GM12891 (cell line): ENCODE measurements at places on chromosomes 3 and 15.

DNA sequence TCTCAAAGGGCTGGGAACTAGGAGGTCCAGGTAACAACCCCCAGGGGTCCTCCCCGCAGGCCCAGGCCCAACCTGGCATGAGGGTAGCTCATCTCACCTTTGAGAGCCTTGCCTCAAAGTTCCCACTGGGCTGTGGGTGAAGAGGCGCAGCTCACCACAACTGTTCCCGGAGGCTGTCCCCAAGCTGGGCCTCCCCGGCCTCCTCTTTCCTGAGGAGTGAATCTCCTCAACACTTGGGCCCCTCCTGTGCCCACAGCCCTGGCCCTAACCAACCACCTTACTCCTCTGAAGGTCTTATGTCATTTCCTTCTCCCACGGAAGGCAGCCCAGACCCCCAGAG, 27.5 kb upstream of the CORO2B start:
- DNase-seq = no peak

GRCh38 chr3:18830087-18830486, 318.2 kb upstream of the KCNH8 start:
- DNase-seq = no peak

GRCh38 chr3:133237380-133237779, 162.5 kb upstream of the BFSP2 start:
- DNase-seq = no peak

- no peak for DNase-seq
Measured at GRCh38 chr3:60528651-60529050, 722.6 kb downstream of the FHIT start.

DNA sequence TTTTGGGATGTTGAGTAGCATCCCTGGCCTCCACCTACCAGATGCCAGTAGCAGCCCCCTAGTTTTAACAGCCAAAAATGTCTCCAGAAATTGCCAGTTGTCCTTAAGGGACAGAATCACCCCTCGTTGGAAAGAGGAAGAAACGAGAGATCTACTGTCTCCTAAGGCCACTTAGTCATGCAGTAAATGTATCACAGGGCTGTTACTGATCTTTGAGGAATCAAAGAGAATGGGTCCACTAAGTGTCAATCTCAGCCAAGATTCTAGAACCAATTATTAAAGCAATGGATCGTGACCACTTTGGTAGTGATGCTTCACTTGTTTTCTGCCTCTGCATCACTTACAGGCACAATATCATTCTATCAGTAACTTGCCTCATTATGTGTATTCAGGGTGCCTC, 26.4 kb downstream of the POLG start:
- DNase-seq = no peak

DNA sequence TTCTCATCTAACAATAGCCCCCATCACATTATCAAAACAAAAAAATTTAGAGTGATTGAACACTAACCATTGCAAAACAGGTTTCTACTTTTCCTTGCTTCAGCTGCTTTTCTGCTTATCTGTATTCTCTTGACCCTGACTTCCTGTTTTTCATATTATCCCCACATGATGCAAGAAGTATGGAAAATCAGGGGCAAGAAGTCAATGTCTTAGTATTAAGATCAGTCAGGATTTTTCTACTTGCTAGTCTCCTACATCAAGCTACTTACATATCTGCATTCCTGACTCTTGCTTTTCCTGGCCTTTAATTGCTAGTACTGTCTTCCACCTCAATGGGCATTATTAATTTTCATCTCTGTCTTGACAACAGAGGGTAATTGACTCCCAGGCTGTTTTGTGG, 300.2 kb downstream of the OTOL1 start:
- no peak for DNase-seq

DNA sequence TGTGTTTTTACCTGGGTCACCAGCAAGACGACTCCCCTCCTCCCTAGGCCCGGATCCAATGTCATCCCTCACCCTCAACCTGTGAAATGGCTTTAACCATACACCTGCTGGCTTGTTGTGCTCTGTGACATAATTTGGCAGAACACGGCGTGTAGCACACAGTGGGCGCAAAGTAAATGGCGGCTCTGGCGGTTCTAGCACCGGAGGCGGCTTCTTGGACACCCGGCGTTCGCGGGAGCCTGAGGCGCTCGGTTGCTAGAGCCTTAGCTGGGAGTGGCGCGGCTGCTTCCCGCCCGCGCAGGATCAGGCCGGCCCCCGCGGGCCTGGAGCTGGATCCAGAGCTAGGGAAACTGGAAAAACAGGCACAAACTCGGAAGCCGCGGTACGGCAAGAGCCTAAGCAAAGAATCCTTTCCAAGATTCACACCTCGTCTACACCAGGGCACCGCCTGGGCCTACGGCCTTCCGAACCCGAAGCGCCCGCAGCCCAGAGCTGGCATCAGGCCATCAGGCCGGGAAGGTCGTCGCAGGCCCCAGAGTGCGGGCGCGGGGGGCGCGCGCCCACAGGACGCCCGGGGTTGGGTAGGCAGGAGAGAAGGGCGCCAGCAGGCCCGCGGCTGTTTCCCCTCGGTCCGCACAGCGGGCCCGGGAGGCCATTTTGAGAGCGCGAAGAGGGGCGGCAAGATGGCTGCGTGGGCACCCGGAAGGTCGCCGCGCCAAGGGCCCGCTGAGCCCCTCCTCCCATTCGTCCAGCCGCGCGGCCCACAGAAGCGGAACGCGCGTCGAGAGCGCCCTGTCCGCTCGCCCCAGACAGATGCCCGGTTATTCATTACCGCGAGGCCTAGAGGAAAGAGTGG, 43.9 kb upstream of the POLG start:
- no peak for DNase-seq

- peak; percentile 62 for DNase-seq
Measured at GRCh38 chr3:113606539-113607218, 74.3 kb downstream of the SIDT1 start.

DNA sequence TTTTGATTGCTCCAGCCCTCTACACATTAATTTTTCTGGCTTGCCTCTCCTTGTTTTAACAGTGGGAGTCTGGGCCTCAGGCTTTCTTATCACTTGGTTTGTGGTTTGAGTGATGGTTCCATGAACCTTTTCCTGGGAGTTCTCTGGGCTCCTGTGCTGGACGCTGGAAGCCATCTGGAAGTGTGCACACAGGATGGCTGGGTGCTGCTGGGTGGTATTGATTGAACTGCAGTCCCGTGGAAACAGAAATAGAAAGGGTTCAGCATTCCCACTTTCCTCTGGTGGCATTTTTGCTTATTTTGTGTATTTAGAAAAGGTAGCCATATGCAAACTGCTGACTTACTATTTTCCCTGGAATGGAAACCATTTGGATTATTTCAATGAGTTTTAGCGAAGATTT, 25.6 kb downstream of the MITF start:
- DNase-seq = no peak

- DNase-seq = no peak
Measured at GRCh38 chr3:22729981-22730380, 473.1 kb upstream of the UBE2E2 start.

- no peak for DNase-seq
Measured at GRCh38 chr3:187024536-187025226, 94.4 kb downstream of the ST6GAL1 start.

- no peak for DNase-seq
Measured at GRCh38 chr3:87828046-87828445, 230.8 kb downstream of the CGGBP1 start.

DNA sequence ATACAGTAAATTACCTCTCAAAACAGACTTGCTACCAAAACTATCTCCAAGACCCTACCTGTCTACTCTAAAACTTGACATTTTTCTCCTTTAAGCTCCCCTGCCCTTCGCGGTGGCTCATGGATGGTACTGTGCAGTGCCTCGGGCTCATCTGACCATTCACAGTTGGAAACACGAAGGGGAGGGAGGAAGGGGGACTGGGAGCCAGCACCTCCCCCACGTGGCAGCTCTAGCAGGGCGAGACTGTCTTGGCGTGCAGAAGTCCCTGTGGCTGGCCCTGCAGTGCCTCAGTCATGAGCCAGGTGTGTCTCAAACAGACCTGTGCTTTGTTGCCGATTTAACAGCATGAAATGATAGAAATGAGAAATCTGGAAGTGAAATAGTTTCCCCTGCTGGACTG, 372.0 kb downstream of the GABRG3 start:
- no peak for DNase-seq

GRCh38 chr3:67357610-67358458, 296.6 kb downstream of the SUCLG2 start:
- DNase-seq = no peak

- DNase-seq = no peak
Measured at GRCh38 chr15:36370731-36371112, 208.7 kb upstream of the CDIN1 start.

- no peak for DNase-seq
Measured at GRCh38 chr3:135966271-135966961, 888 bp downstream of the PPP2R3A start.

DNA sequence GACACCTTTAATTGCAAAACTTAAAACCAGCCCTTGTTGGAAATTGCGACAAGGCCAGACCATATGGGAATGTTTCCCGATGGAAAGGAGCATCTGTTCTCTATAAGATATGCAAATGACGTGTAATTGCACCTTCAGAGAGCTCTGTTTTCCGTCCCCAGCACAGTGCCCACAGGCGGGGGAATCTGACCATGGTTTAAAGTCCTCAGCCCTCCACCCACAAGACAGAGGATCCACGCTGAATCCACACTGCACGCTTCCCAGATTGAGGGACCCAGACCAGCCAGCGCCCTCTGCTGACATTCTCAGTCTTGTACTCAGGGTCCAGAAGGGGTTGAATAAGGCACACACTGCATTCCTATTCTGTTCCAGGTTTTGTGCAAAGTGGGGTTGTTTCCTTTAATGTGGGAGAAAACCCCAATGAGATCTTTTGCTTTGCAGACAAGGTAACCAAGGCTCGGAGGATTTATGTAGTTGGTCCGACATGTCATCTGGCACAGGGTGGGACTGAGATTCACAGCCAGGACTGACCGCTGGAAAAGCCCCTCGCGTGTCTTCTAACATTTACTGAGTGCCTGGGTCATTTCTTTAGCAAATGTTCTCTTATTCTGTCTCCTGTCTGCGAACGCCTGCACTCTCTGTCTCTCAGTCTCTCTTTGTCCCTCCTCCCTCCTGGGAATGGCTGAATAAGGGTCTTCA, 36.8 kb upstream of the KLHL25 start:
- no peak for DNase-seq

GRCh38 chr3:119726909-119727308, 24.1 kb downstream of the CFAP91 start:
- DNase-seq = no peak

DNA sequence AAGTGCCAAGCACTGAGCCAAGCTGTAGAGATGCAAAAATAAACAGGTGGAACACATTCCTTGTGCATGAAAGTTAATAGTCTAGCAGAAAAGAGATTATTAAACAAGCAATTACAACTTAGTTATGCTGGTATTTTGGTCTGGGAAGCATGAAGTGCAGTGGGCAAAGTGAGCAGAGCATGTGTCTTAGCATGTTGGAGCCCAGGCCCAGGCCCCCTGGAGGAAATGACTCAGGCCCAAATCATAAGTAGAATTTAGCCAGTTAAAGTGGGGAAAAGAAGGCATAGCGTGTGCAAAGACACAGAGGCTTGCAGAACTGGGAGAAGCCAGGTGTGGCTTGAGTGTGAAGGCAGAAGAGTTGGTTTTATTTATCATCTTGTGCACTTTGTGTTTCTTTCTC, 163.8 kb upstream of the ATP11B start:
- DNase-seq = no peak

DNA sequence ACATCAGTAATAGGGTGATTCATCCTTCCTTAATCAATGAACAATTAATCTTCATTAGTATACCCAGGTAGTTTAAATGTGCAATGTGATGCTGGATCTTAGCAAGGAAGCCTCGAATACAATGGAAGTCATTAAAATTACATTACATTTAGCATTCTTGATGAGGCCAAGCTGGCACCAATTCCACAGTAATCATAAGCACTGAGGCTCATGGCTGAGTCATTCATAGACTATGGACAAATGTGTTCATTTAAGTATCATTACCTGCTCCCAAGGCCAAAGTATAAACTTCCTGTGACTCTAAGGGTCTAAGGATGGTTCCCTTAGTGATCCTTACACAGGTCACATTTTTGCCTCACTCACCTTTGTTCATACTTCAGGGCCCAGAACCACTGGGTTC, 266.4 kb upstream of the CDIN1 start:
- no peak for DNase-seq

GRCh38 chr3:63384382-63384781, 106.3 kb downstream of the SYNPR start:
- no peak for DNase-seq

DNA sequence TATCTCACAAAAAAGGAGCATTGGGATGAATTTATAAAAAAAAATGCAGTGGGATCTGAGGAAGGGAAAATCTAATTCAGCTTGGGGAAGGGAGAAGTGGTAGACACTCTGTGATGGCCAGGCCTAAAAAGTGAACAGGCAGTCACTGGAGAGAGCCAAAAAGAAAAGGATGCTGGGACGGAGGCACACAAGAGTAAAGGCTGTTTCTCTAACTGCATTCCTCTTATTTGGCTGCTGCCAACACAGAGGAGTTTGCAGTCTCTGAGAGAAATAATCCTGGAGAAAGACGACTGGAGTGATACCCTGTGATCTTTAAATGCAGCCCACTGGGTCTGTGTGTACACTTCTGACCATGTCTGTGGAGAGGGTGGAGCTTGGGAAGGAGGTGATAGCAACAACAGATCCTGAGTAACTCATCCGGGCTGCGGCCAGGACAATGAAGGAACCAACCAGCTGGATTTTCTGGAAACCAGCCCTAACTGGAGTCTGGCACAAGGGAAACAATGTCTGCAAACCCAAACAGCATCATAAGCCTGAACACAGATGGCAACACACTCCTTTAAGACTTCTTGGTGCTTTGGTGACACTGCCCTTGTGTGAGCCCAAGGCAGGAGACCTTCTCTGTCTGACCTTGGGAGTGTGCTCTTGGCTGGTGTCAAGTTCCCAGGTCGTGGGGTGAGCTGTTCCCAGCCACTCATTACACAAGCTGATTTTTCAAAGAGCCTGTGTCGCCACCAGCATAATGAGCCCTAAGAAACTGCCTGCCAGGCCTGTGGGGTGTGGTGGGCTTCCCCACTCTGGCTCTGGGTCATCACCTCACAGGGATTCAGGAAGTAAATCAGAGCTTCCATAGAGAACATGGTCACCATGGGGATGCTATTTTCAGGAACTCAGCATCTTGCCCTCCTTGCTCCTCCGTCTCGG, 8.0 kb downstream of the FYCO1 start:
- DNase-seq = no peak

DNA sequence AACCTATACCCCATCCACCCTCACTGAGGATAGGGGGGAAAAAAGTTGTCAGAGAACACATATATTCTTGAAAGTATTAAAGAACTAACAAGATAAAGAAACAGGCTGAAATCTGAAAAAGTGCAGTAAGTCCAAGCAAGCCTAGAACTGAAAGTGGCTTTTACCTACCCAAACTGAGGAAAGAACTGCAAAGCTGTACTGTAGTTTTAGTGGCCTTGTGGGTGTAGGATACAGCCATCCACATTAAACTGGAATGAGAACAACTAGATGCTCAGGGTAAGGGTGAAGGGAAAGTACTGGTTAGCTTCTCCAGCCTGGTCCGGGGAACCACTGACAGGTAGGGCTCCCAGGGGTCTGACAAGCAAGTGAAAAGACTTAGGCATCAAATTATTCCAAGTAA, 10.1 kb downstream of the UBP1 start:
- DNase-seq = no peak

DNA sequence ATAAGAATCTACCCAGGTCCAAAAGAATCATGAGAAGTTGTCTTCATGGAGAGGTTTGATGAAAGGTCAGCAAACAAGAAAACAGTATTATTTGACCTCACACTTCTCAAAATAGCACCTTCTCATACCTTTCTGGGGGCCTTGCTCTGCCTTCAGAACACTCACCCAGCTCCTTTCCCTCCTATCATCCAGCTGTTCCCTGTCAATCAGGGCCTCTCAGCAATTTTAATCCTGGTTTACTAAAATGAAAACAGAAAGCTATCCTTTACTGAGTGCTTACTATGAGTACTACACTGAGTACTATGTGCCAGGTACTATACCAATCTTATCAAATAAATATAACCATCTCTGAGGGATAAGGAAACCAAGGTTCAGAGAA, 138.6 kb downstream of the GAP43 start:
- DNase-seq = no peak
